Left colon (tissue), 2 donors: ENCODE measurements at places on chromosomes 16 and 17. TPM values are rescaled to one million over a fixed set of nuclear protein-coding genes. Genes with fewer than 3 reads are reported as not detected.

Gene KRT36
- total RNA-seq = not detected

Gene FOXC2
- 0.34 TPM for total RNA-seq

Gene FAM171A2
- 0.24 TPM for total RNA-seq

Gene SLC6A2
- total RNA-seq = not detected

Gene C1QTNF1
- 16.7 TPM for total RNA-seq

Gene ARHGAP23
- total RNA-seq = 11.3 TPM

Gene TAC4
- not detected for total RNA-seq

Gene CCDC144A
- 1.5 TPM for total RNA-seq

Gene GRAP
- 1.5 TPM for total RNA-seq

Gene IFI35
- 51.6 TPM for total RNA-seq

Gene SEZ6L2
- 11.1 TPM for total RNA-seq

Gene RBFOX1
- total RNA-seq = 11.2 TPM

Gene CPHXL2
- not detected for total RNA-seq

Gene PLXDC1
- total RNA-seq = 2.3 TPM

Gene THOC6
- total RNA-seq = 19.3 TPM

Gene KRT20
- total RNA-seq = 1,413 TPM

Gene CDRT15L2
- total RNA-seq = not detected

Gene MRPL38
- 111 TPM for total RNA-seq

Gene AOC3
- 5.6 TPM for total RNA-seq

Gene TBC1D3K
- not detected for total RNA-seq

Gene WNK4
- total RNA-seq = 41.2 TPM

Gene CACNG1
- not detected for total RNA-seq

Gene JUP
- total RNA-seq = 345 TPM

Gene PRR11
- total RNA-seq = 2.9 TPM

Gene CACNG3
- total RNA-seq = not detected

Gene TBC1D28
- not detected for total RNA-seq
